ENCODE measurements at places on chromosomes 12 and 14.

GRCh38 chr12:63967358-63968145, 123.1 kb downstream of the SRGAP1 start:
- no peak for DNase-seq

DNA sequence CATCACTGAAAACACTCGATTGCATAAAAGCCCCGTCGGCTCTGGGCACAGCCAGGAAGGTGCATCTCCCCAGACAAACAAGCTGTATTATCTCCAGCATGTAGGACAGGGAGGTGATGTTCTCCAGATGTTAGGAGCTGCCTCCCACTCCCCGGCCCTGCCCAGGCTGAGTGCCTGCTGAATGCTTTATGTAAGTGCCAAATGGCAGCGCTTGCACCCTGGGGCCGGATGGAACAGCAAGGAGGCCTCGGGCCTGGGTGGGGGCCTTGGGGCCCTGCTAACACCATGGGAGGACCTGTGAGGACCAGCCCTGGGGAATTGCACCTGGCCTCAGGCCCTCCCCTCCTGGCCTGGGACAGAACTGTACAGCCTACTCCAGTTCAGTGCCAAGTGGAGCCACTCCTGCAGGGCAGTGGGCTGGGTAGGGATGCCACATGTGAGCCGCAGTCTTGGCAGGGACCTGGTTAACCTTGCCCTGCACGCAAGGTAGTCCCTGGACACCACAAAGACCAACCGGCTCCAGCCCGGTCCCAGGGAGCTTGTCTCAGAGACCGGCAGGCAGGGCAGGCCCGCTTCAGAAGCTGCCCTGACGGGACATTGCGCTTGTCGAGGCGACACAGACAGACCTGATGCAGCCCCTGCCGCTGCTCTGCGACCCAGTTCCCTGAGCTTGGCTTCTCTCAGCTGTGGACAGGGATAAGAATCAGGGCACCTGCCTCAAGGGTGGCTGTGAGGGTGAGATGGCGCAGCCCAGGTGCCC, 35.3 kb upstream of the PPP1R13B start:
- no peak for DNase-seq

- DNase-seq, result peak; percentile 5
Measured at GRCh38 chr12:64400041-64400440, 4.2 kb upstream of the XPOT start.

DNA sequence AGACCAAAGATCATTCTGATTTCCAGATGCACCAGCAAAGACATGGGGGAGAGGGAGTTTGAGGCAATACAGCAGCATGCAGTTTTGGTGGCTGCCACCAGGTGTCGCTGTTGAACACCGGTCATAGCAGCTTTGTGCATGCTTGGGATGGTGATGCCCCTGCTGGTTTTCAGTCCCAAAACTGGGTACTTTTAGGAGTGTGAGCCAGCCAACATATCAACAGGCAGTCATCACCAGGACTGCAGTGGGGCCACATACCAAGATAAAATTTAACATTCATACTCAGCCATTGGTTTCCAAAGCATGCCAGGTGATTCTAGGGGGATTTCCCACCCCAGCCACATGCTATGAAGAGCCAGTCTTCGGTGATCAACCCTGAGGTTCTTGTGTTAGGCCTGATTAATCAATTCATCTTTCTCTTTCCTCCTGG, 64.2 kb downstream of the PHETA1 start:
- DNase-seq, result peak; percentile 53

- peak; percentile 49 for DNase-seq
Measured at GRCh38 chr14:75515629-75515996, 6.7 kb upstream of the BATF start.

GRCh38 chr14:100073576-100074430, 8.6 kb downstream of the EVL start:
- peak; percentile 49 for DNase-seq

Data from suppressor macrophage treated with lipopolysaccharide for 1 hour (primary cell).